ENCODE measurements at places on chromosomes 16 and 17.

DNA sequence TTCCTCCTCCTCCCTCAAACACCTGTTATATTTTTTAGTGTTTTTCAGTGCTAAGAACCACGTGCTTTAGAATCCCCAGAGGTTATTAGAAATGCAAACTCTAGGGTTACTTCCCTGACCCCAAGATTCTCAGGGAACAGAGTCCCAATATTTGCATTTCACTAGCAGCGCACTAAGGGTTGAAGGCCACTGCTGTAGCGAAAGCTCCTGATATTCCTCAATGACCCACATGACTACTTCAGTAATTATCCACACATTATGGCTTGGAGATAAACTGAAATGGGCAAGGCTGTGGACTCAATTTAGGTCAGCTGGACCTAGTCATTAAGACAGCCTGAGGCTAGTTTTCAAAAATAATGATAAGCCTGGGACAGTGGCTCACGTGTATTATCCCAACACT, 78.5 kb upstream of the BCAR1 start:
- DNase-seq = no peak

DNA sequence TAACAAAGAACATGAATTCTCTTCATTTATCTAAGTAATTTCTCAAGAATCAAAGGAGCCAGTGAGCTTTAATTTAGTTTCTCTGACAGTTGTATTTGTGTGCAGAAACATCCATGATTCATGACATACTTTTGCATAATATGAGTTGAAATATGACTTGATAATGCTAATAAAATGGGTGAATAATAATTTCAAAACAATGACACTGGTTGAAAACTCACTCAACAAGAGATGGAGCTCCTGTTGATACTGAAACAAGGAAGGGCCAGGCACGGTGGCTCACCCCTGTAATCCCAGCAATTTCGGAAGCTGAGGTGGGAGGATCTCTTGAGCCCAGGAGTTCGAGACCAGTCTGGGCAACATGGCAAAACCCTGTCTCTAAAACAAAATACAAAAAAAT, 147.0 kb downstream of the MAP2K6 start:
- no peak for DNase-seq

GRCh38 chr16:4115949-4116318, 308 bp downstream of the ADCY9 start:
- no peak for DNase-seq

DNA sequence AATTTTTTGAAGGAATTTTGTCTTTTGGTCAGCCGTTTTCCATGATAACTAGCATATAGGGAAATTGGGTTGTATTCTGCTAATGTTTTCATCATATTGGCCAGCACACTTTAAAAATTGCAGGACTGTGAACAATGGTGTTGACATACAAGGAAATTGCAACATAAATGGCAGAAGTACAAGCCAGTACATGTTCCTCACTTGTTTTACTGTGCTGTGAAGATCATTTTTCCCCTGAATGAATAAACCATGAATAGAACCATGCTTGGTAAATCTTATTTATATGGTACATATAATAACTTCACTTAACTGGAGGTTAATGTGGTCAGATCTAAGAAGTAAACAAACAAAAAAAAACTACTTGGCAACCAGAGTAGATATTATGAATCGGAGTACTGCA, 22.8 kb downstream of the OMG start:
- DNase-seq = no peak

DNA sequence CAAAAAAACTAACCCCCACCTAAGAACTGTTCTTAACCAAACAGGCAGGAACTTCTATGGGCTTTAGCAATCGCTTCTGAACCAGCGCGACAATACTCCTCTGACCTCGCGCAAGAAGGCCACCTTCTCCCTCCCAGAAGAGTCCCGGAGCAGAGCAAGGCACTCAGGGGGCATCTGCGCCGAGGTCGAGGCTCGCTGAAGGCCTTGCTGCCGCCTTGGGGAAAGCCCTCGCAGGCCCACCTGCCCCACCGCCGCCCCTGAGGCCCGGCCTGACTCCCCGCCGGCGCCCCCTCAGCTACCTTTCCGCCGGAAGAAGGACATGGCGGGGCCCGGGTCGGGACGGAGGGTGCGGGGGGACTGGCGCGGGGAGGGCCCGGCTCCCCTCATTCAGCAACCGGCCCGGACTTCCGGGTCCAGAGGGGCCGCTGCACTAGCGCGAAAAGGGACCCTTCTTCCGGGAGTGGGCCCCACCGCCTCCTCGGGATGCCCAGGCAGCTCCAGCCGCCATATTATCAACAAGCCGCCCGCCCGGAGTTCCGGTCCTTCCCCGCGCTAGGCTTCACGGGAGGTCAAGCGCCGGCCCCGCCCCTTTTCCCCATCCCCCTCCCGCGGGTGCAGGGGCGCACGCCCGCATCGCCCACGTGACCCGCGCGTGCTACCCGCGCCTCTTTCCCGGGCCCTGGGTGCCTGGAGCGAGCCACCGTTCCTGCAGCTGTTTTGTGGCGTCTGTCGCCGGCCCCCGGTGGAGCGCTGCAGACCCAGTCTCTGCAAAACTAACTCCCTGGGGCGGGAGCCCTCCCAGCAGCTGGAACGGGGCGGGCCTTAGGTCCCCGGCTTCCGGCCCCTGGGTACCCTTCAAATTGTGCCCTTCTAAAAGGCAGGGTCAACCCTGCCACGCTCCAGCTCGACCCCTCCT, at the start of gene AKAP10:
Gene AKAP10, minus strand, starts transcription at position 536 of the 916 bp plus-strand sequence. Its CDS starts 149 bp downstream, at position 387.
- peak; percentile 90 for DNase-seq

DNA sequence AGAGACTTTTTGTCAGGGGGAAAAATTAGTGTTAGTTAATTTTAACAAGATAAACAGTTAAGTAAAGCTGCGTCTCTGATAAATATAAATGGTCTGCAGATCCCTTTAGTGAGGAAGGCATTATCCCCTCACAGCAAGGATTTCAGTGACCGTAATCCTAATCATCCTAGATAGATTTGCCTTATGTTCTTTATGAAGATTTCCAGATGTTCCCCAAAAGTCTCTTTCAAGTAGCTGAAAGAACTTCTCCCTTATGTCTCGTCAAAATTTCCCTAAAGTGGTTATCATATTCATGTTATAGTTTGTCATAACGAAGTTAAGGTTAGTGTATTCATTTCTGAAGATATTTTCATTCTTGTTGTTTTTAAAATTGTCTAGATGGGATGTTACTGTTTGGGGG, 5.6 kb downstream of the MOSMO start:
- DNase-seq = no peak

DNA sequence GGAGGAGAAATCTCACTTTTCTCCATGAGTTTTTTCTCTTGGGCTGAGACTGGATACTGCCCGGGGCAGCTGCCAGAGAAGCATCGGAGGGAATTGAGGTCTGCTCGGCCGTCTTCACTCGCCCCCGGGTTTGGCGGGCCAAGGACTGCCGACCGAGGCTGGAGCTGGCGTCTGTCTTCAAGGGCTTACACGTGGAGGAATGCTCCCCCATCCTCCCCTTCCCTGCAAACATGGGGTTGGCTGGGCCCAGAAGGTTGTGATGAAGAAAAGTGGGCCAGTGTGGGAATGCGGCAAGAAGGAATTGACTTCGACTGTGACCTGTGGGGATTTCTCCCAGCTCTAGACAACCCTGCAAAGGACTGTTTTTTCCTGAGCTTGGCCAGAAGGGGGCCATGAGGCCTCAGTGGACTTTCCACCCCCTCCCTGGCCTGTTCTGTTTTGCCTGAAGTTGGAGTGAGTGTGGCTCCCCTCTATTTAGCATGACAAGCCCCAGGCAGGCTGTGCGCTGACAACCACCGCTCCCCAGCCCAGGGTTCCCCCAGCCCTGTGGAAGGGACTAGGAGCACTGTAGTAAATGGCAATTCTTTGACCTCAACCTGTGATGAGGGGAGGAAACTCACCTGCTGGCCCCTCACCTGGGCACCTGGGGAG, 19.1 kb downstream of the NGFR start:
- no peak for DNase-seq

DNA sequence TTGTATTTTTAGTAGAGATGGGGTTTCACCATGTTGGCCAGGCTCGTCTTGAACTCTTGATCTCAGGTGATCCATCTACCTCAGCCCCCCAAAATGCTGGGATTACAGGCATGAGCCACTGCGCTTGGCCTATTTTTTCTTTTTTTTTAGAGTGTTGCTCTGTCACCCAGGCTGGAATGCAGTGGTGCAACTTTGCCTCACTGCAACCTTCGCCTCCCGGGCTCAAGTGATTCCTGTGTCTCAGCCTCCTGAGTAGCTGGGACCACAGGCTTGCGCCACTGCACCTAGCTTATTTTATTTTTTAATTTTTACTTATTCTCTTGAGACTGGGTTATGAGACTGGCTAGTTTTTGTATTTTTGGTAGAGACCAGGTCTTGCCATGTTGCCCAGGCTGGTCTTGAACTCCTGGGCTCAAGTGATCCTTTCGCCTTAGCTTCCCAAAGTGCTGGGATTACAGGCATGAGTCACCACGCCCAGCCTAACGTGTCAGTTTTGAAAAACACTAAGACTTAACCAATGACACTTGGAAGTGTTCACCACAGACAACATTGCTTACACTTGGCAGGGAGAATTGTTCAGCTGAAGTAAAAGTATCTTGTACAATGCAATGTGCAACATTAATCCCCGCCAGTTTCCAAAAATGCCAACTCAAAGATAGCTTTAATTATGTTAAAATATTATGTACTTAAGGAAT, 26.9 kb downstream of the ATAD5 start:
- DNase-seq = no peak

DNA sequence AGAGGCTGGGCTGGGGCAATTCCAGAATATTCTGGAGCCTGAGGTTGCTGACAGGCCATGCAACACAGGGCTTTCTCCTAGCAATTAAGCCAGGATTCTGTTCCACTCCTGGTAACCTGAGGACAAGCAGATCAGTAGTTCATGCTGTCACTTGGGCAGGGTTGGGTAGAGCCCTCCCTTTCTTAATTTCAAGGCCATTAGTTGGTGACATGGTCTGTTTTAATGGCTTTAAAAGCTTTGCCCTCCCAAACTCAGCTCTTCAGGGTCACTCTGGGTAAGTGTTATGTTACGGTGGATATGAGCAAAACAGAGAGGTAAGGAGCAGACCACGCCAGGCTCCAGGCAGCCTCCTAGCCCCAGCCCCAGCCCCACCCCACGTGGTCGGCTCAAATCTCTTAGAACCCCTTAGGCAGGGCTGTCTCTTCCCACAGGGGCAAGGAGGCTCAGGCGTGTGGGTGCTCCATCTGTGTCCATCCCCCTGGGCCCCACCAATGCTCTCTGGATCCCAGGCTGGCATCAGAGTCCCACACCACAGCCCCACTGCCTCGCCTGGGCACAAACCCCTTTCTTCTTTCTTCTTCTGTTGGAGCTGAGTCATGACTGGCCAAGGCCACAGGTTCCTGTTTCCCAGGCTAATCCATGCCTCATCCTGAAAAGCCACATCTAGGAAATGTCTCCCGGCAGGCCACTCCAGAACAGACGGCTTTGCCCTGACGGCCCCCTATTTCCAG, 27.5 kb downstream of the CEP295NL start:
- peak; percentile 55 for DNase-seq

- DNase-seq = no peak
Measured at GRCh38 chr16:55555436-55555835, 11.0 kb upstream of the CAPNS2 start.

GRCh38 chr16:31148281-31148728, 1.6 kb downstream of the PRSS36 start:
- DNase-seq = no peak

DNA sequence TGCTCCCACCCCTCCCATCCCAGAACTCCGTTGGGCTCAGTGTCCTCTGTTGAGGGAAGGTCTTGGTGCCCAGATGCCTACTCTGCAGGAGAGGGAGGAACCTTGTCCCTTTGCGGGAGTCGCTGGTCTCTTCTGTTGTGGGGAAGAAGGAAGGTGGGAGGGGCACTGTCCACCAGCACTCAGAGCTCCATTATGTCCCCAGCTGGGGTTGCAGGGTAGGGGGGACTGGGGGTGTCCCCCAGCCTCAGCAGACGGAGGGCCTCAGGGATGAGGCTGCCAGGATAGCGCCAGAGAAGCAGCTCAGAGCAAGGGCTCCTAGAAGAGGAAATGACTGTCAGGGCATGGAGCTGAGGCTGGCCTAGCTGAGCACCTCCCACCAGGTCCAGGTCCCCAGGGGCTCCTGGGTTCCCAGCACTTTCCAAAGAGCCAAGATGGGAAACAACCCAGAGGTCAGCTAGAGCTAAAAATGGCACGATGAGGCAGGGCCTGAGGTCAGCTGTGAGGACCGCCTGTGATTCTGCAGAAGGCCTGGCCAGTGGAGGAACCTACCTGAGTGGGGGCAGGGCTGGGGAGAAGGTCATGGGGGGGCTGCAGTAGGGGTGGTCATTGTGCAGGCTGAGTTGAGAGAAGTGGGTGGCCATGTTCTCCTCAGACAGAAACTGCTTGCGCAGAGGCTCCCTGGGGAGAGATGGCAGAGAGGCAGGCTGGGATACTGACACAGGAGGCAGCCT, 893 bp downstream of the HCFC1R1 start:
- no peak for DNase-seq

GRCh38 chr16:90053902-90054500, 23.1 kb downstream of the PRDM7 start:
- no peak for DNase-seq

DNA sequence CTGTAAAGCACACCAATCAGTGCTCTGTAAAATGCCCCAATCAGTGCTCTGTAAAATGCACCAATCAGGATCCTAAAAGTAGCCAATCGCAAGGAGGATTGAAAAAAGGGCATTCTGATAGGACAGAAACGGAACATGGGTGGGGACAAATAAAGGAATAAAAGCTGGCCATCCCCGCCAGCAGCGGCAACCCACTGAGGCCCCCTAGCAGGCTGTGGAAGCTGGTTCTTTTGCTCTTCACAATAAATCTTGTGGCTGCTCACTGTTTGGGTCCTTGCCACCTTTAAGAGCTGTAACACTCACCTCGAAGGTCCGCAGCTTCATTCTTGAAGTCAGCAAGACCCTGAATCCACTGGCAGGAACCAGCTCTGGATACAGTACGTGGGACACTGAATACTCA, 162.4 kb upstream of the TBX2 start:
- DNase-seq = no peak

GRCh38 chr17:69346766-69347165, 19.8 kb upstream of the ABCA5 start:
- DNase-seq = no peak

DNA sequence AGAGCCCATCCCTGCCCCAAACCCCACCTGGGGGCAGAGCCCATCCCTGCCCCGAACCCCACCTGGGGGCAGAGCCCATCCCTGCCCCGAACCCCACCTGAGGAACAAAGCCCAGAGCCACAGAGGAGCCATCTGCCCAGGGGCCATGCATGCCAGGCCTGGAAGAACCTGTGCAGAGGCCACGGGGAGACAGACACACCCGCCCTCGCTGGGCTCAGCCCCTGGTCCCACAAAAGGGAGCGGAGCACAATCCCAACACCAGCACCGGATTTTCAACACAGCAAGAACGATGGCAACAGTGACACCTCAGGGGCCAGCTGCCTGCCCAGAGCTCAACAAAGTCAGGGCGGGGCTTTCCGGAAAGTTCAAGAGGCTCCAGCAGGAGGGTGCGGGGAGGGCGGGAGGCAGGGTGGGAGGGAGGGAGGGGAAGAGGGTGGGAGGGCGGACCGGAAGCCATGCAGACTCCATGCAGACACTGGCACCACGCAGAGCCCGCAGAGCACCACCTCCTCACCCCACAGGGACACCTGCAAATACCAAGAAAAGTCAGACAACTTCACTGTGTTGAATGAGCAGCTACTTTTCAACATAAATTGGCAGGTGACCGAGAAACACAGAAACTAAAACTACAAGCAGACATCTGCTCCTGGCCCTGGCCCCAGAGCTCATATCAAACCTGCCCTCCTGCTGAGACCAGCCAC, 27.9 kb upstream of the C16orf95 start:
- no peak for DNase-seq

GRCh38 chr17:40555296-40556190, 9.7 kb downstream of the CCR7 start:
- no peak for DNase-seq
